ENCODE measurements at places on chromosomes 6 and 20. TPM values are rescaled to one million over a fixed set of nuclear protein-coding genes. Genes with fewer than 3 reads are reported as not detected.
A peak's percentile ranks its signal among the peaks of the same experiment; 100 is the strongest.

DNA sequence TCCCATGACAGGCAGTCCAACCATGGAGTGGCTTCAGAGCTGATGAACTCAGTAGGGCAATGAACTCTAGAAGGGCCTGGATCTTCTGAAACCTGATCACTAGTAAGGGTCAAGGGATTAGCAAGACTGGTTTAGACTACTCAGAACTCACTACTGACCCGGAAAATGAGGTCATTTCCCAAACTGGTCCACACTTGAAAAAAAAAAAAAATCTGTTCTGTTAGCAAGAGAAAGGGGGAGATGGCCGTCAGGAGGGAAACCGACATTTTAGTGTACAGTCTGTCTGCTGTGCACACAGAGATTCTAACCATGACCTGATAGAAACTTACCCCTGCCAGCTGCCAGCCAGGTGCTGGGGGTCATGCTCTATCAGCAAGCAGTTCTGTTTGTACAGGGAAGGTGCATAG lies 262.4 kb upstream of the AGPAT4 start:
- no peak overlapping the region for H3K4me3 ChIP-seq
- H3K4me1 ChIP-seq, result no peaks in the 10 kb centered on the region
- H3K27me3 ChIP-seq, result no peaks in the 10 kb centered on the region
- H3K36me3 ChIP-seq, result no peaks in the 10 kb centered on the region

OOEP gene
- 0.31 TPM for total RNA-seq

DNA sequence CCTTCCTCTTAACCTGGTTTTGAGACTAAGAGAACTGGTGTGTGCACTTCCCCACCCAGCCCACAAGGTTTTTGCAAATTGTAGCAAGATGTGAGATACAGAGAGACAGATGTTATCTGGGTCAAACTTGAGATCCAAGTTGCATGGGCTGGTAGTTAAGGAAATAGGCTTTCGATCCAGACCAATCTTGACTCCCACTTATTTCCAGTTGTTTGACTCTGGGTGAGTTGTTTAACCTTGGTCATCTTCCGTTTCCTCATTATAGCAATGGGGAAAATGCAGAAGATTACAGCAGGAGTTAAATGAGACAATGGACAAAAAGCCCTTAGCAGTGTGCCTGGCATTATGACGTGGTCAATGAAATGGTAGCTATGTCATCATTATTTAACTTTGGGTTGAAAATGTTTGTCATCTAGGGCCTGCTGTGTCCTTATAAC lies 1.7 kb downstream of the SNX21 start:
- H3K36me3 ChIP-seq, result no peaks in the 10 kb centered on the region
- H3K4me1 ChIP-seq, result peaks cover 11% of the 10 kb centered on the region
- no peaks in the 10 kb centered on the region for H3K27me3 ChIP-seq
- no peak overlapping the region for H3K27ac ChIP-seq
- peak overlapping the region; percentile 62 for H3K4me3 ChIP-seq
- DNase-seq, result no peak

- no peaks in the 10 kb centered on the region for H3K36me3 ChIP-seq
- H3K27ac ChIP-seq, result no peak overlapping the region
- peaks cover 10% of the 10 kb centered on the region for H3K27me3 ChIP-seq
- H3K4me1 ChIP-seq, result no peaks in the 10 kb centered on the region
- H3K4me3 ChIP-seq, result no peak overlapping the region
Measured at GRCh38 chr6:46789434-46790354, 3.5 kb upstream of the MEP1A start.

DNA sequence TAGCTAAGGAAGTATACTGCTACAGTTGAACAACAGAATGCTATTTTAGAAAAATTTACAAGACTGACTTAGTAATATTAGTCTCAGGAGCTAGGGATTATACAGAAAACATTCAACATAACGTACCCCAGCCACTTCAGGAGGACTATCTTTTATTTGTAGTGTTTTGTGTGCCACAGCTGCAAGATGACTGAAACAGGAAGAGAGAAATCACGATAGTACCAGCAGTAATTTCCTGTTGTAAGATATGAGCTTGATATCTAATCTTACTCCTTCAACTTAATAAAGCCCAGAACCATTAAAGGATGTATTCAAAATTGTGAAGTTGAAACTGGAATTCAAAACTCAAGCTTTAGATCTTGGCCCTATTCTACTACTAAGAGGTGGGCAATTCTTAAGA lies 42.1 kb downstream of the SLC35A1 start:
- H3K36me3 ChIP-seq, result peaks cover 31% of the 10 kb centered on the region
- H3K4me3 ChIP-seq, result no peak overlapping the region
- peak overlapping the region; percentile 46 for H3K27ac ChIP-seq
- H3K27me3 ChIP-seq, result no peaks in the 10 kb centered on the region
- no peak for DNase-seq

DNA sequence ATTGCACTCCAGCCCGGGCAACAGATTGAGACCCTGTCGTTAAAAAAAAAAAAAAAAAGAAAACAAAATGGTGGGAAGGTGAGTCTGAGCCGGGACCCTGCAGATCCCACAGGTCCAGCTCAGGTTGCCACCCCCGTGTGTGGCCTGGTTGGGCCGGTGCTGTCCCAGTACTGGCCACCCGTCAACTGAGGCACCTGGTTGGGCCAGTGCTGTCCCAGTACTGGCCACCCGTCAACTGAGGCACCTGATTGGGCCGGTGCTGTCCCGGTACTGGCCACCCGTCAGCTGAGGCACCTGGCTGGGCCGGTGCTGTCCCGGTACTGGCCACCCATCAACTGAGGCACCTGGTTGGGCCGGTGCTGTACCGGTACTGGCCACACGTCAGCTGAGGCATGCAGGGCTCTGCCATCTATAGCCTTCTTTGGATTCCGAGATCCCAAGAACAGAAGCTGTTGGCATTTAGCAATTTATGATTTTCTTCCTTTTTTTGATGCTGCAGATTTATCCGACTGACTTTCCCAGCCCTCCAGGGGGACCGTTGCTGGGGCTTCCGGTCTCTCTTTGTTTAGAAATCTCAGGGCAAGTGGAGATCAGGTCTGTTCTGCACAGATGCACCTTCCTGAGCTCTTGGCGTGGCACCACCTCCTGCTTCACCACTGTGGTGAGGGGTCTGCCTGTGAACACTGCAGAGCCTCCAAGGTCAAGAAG lies 113.8 kb downstream of the SYCP2 start:
- H3K4me1 ChIP-seq, result no peaks in the 10 kb centered on the region
- H3K27ac ChIP-seq, result no peak overlapping the region
- DNase-seq, result no peak

- H3K27me3 ChIP-seq, result no peaks in the 10 kb centered on the region
- peaks cover 8% of the 10 kb centered on the region for H3K36me3 ChIP-seq
- no peak overlapping the region for H3K4me3 ChIP-seq
- H3K27ac ChIP-seq, result peak overlapping the region; percentile 48
- H3K4me1 ChIP-seq, result peaks cover 18% of the 10 kb centered on the region
- peak; percentile 46 for DNase-seq
Measured at GRCh38 chr6:16591396-16592222, 169.7 kb downstream of the ATXN1 start.

RBM12 gene
- total RNA-seq, result 110 TPM

GMPR gene
- total RNA-seq, result 1.0 TPM

- no peak overlapping the region for H3K4me3 ChIP-seq
- peaks cover 4% of the 10 kb centered on the region for H3K27me3 ChIP-seq
- DNase-seq, result no peak
- no peaks in the 10 kb centered on the region for H3K36me3 ChIP-seq
- H3K27ac ChIP-seq, result no peak overlapping the region
Measured at GRCh38 chr6:170473301-170473717, 79.8 kb downstream of the PSMB1 start.

- H3K36me3 ChIP-seq, result no peaks in the 10 kb centered on the region
- H3K4me3 ChIP-seq, result no peak overlapping the region
- H3K4me1 ChIP-seq, result peaks cover 6% of the 10 kb centered on the region
Measured at GRCh38 chr6:125358898-125359297, 57.1 kb upstream of the HDDC2 start.

GRCh38 chr6:64539917-64540316 lies 904.3 kb downstream of the PHF3 start:
- no peaks in the 10 kb centered on the region for H3K4me1 ChIP-seq
- H3K27ac ChIP-seq, result no peak overlapping the region
- DNase-seq, result no peak
- H3K4me3 ChIP-seq, result no peak overlapping the region
- no peaks in the 10 kb centered on the region for H3K27me3 ChIP-seq

DNA sequence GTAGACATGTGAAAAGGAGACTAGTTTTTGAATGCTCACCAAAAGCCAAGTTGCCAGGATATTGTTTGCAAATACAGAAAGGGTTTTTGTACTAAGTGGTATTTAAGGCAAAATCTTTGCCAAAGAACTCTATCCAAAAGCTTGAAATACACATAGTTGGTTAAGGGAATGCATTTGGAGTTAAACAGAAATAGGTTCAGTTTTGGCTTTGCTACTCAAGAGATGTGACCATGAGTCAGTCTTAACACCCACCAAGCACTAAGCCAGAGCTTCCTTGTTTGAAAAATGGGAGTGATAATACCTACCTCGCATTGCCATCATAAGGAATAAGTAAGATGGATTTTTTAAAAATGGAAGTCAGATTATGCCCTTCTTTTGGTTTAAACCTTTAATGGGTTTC lies 191.7 kb upstream of the LAMP5 start:
- no peak for DNase-seq
- H3K36me3 ChIP-seq, result no peaks in the 10 kb centered on the region
- H3K27me3 ChIP-seq, result no peaks in the 10 kb centered on the region
- no peak overlapping the region for H3K27ac ChIP-seq
- no peak overlapping the region for H3K4me3 ChIP-seq

COL20A1 gene
- total RNA-seq, result not detected

- no peaks in the 10 kb centered on the region for H3K27me3 ChIP-seq
- H3K27ac ChIP-seq, result no peak overlapping the region
- H3K4me1 ChIP-seq, result no peaks in the 10 kb centered on the region
- no peak for DNase-seq
- H3K36me3 ChIP-seq, result no peaks in the 10 kb centered on the region
Measured at GRCh38 chr6:41697861-41698781, 37.3 kb downstream of the TFEB start.

- no peaks in the 10 kb centered on the region for H3K36me3 ChIP-seq
- H3K27ac ChIP-seq, result no peak overlapping the region
- no peaks in the 10 kb centered on the region for H3K4me1 ChIP-seq
Measured at GRCh38 chr6:168177103-168177891, 98.3 kb upstream of the FRMD1 start.

EYS gene
- not detected for total RNA-seq

DNA sequence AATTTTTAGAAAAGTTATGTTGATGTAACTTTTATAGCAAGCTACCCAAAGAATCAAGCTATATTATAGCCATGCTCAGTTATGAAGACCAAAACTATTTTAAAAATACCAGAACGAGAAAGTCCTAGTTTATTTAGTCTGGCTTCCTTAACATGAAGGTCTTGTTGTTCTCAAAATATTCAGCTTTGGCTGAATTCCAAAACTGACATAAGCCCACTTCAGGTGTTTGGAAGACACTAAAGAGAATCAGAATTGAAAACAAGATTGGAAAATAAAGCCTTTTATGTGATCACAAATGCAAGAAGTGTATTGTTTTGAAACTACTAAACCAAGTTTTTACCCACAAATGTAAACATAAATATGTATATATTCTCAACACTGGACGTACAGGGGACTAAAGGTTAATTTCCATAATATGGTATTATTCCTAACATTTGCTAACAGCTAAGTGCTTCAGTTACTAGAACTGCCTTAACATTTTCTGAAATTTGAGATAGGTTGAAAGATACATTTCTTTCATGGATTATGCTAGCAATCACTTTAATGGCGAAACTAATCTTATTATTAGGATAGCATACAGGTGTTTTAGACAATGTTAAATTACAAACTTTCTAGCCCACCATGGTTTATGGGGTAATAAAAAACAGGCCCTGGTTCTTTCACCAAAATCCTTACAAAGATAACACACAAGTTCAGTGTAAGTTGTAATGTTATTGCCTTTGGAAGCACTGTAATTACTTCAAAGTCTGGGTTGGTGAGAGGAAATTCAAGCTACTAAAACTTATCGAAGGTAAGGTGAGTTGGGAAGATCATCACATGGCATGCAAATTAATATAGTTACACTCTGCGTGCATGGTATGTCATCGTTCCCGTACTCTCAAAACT lies 1.6 kb downstream of the MAP3K5 start:
- no peak for DNase-seq
- no peaks in the 10 kb centered on the region for H3K27me3 ChIP-seq
- peak overlapping the region; percentile 83 for H3K27ac ChIP-seq
- peak overlapping the region; percentile 89 for H3K4me3 ChIP-seq

- peaks cover 18% of the 10 kb centered on the region for H3K4me1 ChIP-seq
- H3K4me3 ChIP-seq, result peak overlapping the region; percentile 98
Measured at GRCh38 chr6:37698264-37699137, 818 bp upstream of the MDGA1 start.
